ENCODE measurements at places on chromosomes 12 and 14.

- no peak for DNase-seq
These were observed 21.9 kb upstream of the ADIPOR2 start for GRCh38 chr12:1668833-1669543.

DNA sequence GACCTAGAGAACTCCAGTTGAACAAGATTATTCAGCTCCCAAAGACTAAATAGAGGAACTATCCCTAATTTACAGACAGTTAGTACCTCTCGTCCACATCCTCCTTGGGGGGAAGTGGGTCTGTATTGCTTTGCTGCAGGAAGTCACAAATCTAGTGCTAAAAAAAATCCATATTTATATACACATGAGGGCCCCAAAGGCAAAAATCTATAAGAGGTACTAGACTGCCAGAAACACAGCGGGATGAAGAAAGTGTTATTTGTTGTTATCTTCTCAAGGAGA, 190.1 kb downstream of the TTC8 start:
- DNase-seq: no peak

DNA sequence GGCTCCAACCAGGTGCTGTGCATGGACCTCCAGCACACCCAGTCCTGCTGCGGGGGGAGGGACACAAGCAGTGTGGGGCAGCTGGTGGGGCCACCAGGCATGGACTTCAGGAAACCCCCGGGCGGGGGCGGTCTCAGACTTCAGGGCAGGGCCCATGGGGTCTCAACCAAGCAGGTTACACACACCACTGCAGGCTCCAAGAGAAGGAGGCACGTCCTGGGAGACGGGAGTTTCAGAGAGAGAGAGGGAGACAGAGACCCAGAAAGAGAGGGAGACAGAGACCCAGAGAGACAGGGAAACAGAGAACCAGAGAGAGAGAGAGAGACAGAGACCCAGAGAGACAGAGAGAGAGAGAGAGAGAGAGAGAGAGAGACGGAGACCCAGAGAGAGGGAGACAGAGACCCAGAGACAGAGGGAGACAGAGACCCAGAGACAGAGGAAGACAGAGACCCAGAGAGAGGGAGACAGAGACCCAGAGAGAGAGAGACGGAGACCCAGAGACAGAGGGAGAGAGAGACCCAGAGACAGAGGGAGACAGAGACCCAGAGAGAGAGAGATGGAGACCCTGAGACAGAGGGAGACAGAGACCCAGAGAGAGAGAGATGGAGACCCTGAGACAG, 128.9 kb downstream of the NCOR2 start:
- DNase-seq: no peak

DNA sequence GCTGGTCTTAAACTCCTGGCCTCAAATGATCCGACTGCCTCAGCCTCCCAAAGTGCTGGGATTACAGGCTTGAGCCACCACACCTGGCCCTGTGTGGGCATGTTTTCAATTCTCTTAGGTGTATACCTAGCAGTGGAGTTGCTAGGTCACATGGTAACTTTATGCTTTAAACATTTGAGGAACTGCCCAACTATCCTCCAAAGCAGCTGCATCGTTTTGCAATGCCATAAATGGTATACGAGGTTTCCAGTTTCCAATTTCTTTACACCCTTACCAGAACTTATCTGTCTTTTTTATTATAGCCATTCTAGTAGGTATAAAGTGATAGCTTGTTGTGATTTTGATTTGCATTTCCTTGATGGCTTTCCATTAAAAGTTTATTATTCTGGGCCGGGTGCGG, 25.1 kb downstream of the RBMS2 start:
- no peak for DNase-seq
